ENCODE measurements at places on chromosomes 12 and 14.
A peak's percentile ranks its signal among the peaks of the same experiment; 100 is the strongest.

GRCh38 chr14:39673270-39673711, 241.1 kb upstream of the FBXO33 start:
- DNase-seq = no peak

DNA sequence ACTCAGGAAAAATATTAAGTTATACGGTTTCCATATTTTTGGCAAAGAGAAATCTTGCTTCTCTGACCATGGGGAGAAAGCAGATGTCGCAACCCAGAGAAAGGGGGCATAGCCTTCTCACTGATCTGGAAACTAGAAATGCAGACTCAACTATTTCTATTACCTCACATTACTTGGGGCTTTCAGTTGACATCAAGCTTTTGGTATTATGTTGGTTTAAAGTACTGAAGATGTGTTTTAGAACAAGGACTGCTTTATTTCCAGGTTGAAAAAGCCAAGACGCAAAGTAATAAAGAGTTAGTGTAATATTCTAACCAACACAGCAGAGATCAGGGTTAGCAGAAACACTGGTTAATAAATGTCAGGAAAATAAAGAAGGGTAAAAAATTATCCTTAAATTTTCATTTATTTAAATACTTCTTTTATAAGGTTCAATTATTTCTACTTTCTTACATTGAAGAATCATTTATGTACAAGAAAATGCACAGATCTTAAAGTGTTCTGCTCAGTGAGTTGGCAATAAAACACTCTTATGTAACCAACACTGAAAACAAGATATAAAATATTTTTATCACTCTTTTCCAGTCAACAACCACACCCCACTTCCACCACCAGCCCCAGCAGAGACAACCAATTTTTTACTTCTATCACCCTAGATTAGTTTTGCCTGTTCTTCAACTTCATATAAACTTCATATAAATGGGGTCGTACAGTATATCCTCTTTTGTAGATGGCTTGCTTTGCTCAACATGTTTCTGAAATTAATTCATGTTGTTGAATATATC, 26.0 kb downstream of the DCP1B start:
- DNase-seq = no peak

DNA sequence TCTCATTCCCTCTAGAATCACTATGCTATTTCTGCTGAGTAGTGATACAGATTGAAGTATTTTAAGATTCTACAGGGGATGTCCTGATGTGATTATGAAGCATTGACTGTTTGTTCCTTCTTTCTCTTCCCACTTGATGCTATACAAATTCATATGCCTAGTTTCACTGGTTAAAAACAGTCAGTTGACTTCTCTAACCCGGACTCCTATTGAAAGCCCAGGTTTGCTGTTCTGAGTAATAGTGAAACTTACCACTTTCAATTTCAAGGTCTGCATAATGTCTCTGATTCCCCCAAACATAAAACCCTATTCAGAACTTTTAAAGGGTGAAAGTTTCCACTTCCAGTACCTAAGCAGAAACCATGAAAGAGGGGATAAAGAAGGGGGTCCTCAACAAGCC, 117.7 kb upstream of the RPL10L start:
- DNase-seq = no peak

GRCh38 chr12:94074216-94074979, 74.0 kb upstream of the PLXNC1 start:
- no peak for DNase-seq

DNA sequence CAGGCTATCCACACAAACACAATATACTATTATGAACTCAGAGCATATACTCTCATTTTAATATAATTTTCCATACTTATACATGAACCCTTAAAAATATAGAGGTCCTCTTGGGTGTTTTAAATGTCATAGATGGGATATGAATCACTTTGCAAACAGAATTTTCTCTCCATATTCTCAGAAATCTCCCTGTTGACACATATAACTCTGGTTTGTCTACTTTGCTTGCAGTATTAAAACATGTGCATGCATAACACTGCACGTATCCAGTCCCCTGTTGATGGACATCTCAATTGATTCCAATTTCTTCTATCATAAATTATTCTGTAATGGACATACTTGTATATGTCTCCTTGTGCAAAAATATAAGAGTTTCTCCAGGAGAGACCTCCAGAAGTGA, 417.5 kb upstream of the TBX3 start:
- no peak for DNase-seq

DNA sequence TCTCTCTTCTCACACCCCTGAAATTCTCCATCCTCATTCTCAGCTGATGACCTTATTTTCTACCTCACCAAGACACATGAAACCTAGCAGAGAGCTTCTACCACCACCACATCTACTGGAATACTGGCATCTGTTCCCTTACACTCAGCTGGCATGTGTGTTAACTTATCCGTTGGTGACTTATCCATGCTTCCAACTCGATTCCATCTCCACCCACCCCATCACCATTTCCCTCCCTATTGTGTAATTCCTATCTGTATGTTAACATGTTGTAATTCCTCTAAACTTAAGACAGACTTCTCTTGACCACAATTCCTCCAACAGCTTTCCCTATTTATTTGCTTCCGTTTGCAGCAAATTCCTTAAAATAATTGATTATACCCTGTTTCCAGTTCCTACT, 15.4 kb downstream of the C1S start:
- no peak for DNase-seq

DNA sequence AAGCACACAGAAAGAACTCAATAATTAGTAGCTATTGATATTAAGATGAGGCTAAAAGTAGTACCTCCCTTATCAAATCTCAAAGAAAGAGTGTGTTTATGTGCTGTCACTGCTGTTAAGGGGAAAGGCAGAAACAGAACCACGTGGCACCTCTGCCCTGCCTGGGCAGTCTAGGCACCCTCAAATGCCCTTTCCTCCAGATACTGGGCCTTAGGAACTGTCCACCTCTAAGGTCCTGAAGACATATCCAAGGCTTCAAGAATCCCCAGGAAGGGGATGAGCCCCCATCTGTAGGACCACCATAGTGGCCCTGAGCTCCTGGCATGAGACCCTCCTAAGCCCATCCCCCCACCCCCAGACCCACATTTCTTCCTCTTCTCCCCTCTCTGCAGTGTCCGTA, 29.1 kb downstream of the NGB start:
- no peak for DNase-seq

DNA sequence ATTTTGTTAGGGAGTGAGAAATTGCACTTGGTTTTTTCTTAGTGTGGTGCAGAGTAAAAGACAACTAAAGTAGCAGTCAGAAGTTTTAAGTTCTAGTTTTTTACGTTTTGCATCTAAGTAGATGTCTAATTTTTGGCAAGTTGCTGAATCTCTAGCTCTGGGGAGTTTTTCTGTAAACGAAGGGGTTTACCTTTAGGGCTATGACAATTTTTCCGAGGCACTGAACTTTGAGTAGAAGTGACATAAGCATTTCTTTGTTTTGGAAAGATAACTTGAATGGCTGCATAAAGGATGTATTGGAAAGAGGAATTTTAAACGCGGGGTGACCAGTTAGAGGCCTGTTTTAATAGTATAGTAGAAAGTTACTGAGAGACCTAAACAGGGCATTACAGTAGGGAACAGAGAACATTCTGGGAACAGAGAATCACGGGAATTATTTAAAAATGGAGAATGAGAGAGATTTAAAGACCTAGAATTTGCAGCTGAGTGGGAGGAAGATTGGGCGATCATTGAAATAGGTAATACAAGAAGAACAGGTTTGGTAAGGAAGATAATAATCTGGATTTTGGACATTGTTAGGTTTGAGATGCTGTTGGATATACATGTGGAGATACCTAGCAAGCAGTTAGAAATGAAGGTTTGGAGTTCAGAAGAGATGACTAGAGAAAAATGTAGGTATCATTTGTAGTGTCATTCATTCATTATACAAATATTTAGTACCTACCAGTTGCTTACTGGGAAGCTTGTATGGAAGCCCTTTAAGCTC, 1.2 kb downstream of the ZNF410 start:
- no peak for DNase-seq

GRCh38 chr12:32043928-32044549, 62.6 kb upstream of the BICD1 start:
- no peak for DNase-seq

- DNase-seq = no peak
These were observed 245.7 kb downstream of the FUT8 start for GRCh38 chr14:65658202-65658601.

GRCh38 chr12:9094512-9095206, 21.1 kb downstream of the A2M start:
- DNase-seq = no peak

DNA sequence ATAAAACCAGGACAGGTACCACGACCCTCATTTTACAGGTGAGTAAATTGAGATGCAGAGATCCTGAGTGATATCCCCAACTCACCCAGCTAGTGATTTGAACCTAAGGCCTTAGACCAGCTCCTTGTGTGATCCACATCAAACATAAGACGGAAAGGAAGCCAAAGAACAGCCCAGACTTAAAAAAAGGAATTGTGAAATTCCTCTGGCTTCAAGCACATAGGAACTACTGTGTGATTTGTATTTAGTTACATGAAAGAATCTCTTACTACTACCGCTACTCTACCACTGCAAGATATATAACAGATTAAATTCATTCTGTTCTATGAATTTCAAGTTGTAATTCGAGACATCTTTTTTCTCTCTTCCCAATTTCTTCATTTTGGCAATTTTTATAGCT, 10.5 kb downstream of the E2F7 start:
- DNase-seq = no peak

DNA sequence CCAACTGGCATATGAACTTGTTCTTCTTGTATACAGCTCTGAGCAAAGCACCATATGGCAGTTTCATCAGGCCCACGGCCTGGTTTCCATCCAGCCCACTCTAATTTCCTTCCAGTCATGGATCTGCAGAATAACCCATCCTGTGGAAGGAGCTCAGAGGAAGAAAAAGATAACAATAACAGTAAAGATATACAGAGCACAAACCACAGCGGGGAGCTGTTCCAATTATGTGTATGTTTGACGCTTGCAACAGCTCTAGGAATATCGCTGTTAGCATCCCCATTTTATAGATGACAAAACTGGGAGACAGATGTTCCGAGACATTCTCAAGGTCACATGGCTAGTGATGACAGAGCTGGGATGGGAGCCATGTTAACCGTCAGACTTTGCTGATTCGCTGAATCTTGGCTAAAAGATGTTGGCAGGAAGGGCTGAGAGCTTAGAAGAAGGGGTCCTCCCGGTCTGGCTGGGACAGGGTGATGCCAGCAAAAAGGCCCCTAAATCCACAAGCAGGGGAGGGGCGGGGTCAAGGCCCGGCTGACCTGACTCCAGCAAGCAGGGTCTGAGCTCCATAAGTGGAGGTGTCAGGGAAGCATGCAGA, 34.4 kb upstream of the CIPC start:
- DNase-seq = peak; percentile 99

DNA sequence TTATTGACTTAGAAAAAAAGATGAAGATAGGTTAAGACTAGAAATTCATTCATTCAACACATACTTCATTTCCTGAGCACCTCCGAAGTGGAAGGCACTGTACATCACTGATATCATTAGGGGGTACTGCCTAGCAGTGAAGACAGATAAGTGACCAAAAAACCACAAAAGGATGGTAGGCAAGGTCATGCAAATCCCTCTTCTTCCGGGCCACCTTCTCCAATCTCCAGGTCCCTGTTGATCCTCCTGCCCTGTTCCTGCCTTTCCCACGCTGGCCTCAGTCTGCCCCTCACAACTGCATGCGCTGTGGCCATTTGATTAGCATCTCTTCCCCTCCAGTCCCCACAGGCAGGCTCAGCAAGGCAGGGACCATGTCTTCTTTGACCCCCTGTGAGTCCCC, 60.8 kb downstream of the SETD3 start:
- DNase-seq = no peak

DNA sequence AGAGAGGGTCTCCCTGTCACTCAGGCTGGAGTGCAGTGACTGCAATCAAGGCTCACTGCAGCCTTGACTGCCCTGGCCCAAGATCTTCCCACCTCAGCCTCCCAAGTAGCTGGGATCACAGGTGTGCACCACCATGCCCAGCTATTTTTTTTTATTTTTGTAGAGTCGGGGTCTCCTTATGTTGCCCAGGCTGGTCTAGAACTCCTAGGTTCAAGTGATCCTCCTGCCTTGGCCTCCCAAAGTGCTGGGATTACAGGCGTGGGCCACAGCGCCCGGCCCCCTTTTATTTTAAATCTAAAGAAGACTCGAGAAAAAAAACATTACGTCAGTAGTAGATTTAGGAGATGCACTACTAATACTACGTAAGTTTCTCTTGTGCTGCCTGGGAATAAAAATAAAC, 14.3 kb downstream of the FOS start:
- no peak for DNase-seq

DNA sequence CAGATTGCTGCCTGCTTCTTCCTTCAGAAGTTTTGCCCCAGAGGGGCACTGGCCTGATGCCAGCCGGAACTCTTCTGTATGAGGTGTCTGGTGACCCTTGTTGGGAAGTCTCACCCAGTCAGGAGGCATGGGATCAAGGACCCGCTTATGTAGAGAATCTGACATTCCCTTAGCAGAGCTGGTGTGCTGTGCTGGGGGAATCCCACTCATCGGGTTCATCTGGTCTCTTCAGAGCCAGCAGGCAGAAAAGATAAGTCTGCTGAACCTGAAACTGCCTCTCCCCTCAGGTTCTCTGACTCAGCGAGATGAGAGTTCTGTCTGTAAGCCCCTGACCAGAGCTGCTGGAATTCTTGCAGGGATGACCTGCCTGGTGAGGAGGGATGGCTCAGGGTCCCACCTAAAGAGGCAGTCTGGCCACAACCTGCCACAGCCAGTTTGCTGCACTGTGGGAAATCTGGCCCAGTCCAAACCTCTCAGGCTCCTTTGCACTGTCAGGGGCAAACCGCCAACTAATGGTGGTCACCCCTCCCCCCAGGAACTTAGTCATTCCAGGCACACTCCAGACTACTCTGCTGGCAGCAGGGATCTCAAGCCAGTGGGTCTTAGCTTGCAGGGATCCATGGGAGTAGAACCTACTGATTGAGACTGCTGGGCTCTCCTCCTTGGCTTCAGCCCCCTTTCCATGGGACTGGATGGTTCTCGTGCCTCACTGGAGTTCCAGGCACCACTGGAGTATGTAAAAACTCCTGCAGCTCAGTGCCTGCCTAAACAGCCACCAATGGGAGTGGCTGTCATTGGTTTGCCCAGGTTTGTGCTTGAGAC, 4.1 kb downstream of the CLEC2D start:
- DNase-seq = no peak

GRCh38 chr12:3014641-3015040, 55.4 kb downstream of the TEAD4 start:
- DNase-seq = no peak

- DNase-seq = no peak
These were observed 32.5 kb downstream of the SRGAP1 start for GRCh38 chr12:63876980-63877379.

DNA sequence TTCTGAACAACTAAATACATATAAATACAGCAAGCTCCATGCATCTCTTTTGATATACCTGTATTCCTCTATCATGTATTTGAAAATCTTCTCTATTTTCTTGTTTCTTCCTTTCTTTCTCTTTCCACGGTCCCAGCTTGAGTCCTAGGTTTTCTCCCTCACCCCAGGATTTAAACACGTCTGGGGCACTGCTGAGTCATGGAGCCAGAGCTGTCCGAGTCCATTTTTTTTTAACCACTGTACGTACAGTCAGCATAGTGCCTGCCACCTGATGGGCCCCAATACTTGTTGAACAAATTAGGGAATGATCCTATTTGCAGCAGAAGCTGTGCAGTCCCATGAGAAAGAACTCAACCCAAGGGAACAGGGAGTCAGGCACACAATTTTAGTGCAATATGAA, 158.1 kb downstream of the ATP23 start:
- DNase-seq = no peak

- DNase-seq = no peak
These were observed 118.8 kb downstream of the FOXN3 start for GRCh38 chr14:89298056-89298834.

Measured in NCI-H1694 (cell line).